ENCODE measurements at places on chromosomes 6 and 20. TPM values are rescaled to one million over a fixed set of nuclear protein-coding genes. Genes with fewer than 3 reads are reported as not detected.

TULP4 gene
- total RNA-seq = 75.3 TPM

SLC22A16 gene
- not detected for total RNA-seq

GRCh38 chr6:135627092-135627715 lies 129.7 kb upstream of the AHI1 start:
- DNase-seq = no peak

BANF2 gene
- total RNA-seq = not detected

- peak; percentile 32 for DNase-seq
These were observed at the start of gene SLC2A10 for GRCh38 chr20:46709459-46710152. TSS of gene SLC2A10 (plus strand) at chr20:46709649. CDS start at chr20:46709737, 88 bp downstream.

DNA sequence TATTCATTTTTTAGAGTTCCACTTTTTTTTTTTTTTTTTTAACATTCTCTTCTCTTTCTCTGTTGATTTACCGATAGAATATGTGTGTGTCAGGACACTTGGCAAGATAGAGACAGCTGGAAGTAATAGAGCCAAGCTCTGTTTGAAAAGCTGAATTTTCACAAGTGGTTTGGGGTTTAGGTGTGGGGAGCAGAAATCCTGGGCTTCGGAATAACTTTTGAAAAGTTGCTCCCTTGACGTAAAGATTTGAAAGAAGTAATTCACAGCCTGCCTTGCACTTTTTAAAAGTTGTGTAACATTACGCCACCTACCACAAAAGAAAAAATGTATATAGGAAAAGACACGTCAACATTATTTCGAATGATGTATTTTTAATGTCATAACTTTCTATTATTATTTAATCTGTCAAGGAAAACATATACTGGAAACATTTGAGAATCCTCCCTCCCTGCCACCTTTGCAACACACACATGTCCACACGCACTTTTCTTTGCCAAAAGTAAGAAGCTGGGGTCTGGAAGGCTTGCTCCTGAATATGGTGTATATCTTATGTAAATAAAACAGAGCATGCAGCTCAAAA lies 917.9 kb downstream of the KIF16B start:
- DNase-seq = no peak

DNA sequence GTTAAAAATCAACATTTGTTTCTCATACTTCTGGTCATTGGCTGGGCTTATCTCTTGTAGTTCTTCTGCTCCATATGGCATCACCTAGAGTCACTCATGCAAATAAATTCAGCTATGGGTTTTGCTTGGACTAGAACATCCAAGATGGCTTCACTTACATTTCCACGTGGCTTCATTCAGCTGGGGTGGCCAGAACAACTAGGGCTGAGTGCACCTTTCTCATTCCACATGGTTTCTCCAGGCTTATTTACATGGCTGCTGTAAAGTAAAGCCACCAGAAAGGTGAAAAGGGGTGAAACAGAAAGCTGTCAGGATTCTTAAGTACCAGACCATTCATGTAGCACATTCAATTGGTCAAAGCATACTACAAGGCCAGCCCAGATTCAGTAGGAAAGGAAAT lies 151.1 kb upstream of the BMP2 start:
- no peak for DNase-seq

FERMT1 gene
- total RNA-seq = 6.7 TPM

GRCh38 chr6:33807606-33808005 lies 3.8 kb upstream of the MLN start:
- DNase-seq = no peak

DNA sequence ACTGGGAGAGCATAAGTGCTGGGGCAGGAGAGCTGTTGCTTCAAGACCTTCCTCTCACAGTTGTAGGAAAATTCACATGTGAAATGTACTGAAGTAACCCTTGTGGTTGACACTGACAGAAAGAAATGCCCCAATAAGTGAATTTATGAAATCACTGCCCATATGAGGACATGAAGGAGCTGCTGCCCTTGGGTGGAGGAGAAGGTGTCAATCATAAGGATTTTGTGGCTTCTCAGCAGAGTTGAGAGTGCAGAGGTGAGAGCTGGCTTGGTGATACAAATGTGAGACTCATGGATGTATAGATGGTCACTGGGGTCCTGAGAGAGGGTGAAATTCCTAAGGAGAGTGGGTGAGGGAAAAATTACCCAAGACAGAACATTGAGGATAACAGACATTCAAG lies 33.9 kb upstream of the CMTR1 start:
- DNase-seq = no peak

DNA sequence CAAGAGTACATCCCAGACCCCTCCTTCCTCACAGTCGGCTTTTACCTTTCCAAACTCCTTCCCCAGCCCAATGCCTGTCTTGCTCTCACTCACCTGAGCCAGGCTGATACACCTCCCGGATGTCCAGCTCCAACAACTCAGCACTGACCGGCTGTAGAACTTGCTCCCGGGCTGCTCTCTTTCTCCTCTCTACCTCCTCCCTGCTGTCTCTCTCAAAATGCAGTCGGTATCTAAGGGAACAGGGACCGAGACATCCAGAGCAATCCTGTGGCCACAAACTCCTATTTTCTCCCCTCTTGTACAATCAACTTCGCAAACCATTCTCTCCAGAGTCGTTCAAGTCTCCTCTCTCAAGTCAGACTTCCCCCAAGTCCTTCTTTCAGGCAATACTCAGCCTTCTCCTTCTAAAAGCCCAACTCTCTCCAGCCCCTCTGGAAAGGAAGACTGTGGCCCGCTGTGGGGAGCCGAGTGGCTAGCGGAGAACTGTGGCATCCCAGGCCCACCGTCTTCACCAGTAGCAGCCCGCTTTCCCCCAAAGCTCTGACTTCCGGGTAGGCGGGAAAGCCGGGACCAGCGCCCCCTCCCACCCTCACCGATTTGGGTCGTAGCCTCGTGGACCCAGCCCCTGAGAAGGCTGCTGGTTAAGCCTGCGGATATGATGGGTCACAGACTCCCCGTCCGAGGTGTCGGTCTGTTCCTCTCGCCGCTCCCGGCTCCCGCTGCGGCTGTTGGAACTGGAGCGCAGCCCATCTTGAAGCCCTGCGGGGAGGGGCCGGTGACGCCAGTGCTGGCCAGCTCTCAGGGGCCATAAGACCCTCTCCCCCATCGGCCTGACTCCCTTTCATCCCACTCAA lies 1.1 kb downstream of the GNL1 start:
- DNase-seq = peak; percentile 17

DNA sequence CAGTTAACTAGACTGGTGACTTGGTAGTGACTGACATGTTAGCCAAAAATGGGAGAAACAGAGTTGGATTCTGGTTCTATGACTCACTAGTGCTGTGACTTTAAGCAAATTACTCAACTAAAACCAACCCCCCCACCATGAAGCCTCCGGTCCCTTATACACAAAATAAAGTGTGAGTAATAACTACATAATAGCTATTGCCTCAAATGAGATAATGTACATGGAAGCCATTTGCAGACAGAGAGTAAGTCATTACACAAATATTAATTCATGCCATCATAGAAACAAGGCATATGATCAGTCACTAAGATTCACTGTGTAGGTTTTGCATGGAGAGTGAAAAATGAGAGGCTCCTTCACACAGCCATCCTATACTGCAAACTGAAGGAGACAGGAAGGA lies 111.9 kb downstream of the HIVEP2 start:
- DNase-seq = no peak

UNC5CL gene
- 0.16 TPM for total RNA-seq

- peak; percentile 68 for DNase-seq
These were observed 458 bp upstream of the ARMC12 start for GRCh38 chr6:35736253-35736894.

MAP3K4 gene
- 17.2 TPM for total RNA-seq

DNA sequence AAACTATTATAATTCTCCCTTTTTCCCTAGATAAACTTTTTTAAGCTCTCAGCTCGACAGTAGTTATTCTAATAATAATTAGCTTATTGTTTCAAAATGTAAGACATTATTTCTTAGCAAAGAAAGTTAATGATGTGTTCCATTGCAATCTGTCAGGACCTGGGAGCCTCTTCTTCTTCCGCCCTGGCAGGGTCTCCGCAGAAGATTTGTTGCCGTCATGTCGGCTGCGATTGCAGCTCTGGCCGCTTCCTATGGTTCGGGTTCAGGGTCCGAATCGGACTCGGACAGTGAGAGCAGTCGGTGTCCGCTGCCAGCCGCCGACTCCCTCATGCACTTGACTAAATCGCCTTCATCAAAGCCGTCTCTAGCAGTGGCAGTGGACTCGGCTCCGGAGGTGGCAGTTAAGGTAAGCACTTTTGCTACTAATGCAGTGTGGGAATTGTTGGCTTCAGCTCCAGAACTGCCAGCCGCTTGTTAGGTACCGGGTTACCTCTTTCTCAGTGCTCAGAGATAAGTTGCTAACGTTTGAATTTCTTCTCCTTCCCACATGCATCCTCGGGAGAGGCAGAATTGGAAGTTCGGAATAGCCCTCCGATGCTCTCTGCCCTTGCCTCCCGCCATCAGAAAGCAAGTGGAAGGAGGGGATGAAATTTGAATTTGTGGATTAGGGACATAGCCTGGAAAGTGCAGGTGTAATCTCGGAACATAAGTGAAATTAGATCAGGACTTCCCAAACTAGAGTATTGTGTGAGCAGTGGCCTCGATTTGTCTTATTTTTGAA lies at the start of gene CDC40:
CDC40 (plus strand) TSS at position 200 of the 781 bp plus-strand sequence; CDS start at position 218, 18 bp downstream.
- no peak for DNase-seq

DNA sequence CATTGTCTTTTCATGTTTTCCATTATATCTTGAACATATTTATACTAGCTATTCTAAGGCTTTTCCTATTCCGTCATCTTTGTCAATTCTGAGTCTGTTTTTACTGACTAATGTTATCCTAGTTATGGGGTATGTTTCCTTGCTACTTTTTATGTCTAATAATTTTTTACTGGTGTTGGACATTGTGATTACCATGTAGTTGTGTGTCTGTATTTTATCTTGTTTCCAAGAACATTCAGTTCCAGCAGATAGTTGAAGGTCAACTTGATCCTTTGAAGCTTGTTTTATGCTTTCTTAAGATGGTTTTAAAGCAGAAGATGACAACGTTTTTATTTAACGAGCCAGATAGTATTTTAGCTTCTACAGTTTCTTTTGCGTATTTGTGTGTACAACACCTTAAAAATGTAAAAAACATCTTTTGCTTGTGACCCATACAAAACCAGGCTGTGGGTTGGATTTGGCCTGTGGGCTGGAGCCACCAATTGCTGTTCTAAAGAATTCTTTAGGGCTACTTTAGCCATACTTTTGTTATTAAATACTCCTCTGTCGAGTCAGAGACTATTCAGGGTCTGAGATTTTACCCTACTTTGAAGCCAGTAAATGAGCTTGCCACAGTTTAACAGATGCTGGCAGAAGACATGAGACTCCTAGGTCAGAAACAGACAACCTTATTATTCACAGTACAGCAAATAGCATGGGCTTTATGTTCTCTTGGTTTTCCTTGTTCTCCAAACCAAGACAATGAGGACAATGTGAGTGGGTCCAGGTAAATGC lies 38.7 kb upstream of the REV3L start:
- DNase-seq = no peak

GRCh38 chr20:50586531-50587232 lies 76.5 kb downstream of the PTPN1 start:
- DNase-seq = no peak

POM121L2 gene
- total RNA-seq = not detected

KCNQ2 gene
- total RNA-seq = 6.2 TPM

DNA sequence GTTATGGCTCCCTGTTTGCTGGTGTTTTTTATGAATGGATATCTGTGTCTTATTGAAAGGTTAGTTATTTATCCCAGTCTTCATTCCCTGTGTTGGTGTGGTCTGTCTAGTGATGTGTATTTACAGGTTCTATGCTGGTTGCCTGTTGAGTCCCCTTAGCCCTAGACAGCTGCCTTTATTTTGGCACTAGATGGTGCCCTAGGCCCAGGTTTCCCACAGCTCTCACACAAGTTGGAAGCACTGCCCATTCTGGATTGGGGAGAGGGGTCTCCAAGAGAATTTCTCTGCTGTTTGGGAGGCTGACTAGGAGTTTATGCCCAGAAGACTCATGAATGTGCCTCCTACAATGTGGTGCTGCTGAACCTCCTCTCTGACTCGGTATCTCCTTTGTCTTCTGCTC lies 12.4 kb downstream of the GRM1 start:
- DNase-seq = peak; percentile 75

ID1 gene
- 23.3 TPM for total RNA-seq

FNDC11 gene
- total RNA-seq = 0.05 TPM

- no peak for DNase-seq
These were observed 32.1 kb upstream of the JAG1 start for GRCh38 chr20:10705801-10706459.

- DNase-seq = no peak
These were observed 108.4 kb downstream of the PLCB4 start for GRCh38 chr20:9177278-9177677.

DNA sequence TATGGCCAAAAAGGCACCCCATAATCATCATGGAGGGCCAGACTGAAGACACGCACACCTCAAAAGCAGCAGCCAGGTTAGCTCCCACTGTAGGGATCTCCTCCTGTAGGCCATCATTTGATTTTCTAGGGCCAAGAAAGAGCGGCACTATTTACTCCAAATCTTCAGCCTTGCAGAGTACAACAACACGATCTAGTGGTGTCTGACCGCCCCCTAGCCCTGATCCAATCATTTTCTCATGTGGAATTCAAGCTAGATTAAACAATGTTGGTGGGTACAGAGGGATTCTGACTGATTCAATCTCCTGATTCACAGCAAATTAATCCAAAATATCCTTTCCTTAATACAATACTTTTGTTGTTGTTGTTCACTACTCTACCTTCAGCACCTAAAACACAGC lies 12.5 kb downstream of the GNAS-AS1 start:
- DNase-seq = peak; percentile 15

GRCh38 chr20:1185790-1186334 lies 1.1 kb upstream of the TMEM74B start:
- peak; percentile 77 for DNase-seq

CDH26 gene
- total RNA-seq = 0.27 TPM

GRCh38 chr6:147260091-147260490 lies 55.9 kb downstream of the STXBP5 start:
- DNase-seq = no peak

DNA sequence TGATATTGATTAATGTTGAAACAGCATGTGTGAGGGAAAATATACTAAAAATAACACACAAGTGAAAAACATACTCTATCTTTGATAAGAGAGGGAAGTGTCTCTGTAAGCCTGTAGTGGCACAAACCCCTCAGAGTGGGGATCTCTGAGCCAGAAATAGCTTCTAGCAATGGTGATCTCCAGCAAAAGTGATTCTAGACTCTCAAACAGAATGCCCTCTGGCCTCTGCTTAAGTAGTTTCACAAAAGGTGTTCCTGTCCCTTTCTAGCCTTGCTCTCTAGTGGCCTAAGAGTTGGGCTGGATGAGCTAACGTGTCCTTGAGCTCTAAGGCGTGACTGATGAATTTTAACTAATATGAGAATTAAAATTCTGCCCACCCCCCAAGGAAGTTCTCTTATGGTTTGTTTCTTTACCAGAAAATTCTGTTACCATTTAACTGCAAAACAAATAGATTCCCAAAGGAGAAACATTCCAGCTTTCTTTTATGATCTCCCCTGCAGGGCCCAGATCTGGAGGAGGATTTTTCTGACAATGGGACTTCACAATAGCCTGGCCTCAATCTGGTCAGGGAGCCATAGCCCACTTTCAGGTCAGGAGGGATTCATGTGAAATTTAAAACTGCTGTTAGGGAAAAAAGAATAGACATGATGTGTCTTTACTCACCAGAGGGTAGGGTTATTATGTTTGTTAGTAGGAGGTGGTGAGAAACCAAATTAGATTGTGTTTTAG lies 182.5 kb upstream of the LAMP5 start:
- peak; percentile 34 for DNase-seq
